ENCODE measurements at places on chromosomes 7 and 10. TPM values are rescaled to one million over a fixed set of nuclear protein-coding genes. Genes with fewer than 3 reads are reported as not detected.

GRCh38 chr7:18445483-18445882, 50.1 kb upstream of the HDAC9 start:
- DNase-seq, result no peak

DNA sequence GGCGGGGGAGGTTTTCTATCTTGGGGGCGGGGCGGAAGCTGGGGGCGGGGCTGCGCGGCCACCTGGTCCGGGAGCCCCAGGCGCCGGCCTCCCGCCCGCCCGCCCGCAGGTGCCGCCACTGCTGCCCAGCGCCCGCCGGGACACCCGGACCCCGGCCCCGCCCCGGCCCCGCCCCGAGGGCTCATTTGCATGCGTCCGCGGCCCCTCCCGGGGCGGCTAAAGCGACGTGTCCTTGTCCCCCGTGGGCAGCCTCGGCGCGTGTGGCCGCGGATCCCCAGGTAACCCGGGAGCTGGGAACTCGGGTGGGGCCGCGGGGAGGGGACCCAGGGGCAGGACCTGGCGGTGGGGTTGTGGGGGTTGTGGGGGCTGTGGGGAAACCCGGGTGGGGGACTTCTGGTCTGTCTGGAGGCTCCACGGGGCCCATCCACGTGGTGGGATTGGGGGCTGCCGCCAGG, at the start of gene BHLHA15:
BHLHA15 (plus strand) TSS at position 219 of the 455 bp plus-strand sequence. CDS start 871 bp downstream, outside the sequence.
- no peak for DNase-seq

Gene KRIT1
- polyA plus RNA-seq, result 35.7 TPM

DNA sequence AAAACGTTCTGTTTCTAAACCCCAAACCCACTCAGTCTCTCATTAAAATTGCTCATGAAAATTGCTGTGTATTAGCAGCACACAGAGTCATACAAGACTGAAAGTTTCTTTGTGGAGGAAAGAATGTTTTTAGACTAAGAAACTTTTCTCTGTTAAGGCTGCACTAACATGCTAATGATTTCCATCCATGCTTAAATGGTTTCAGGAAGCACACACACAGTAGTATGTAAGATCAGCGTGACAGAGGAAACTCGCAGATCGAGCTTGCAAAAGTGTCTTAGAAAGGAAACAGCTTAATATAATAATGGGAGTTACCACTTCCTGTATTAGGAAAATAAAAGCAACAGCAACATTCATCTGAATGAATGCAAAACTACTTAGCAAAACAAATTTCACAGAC, 112.7 kb downstream of the ICA1 start:
- DNase-seq, result no peak

GRCh38 chr7:81367326-81367931, 402.4 kb downstream of the HGF start:
- DNase-seq, result no peak

Gene ERVW-1
- polyA plus RNA-seq, result 1.7 TPM

- no peak for DNase-seq
Measured at GRCh38 chr10:125124907-125125306, 35.5 kb downstream of the CTBP2 start.

Gene FUOM
- 7.5 TPM for polyA plus RNA-seq

- no peak for DNase-seq
Measured at GRCh38 chr7:25643770-25644394, 415.6 kb upstream of the NPVF start.

- no peak for DNase-seq
Measured at GRCh38 chr7:55546814-55547213, 25.5 kb downstream of the VOPP1 start.

- DNase-seq, result no peak
Measured at GRCh38 chr10:74342991-74343390, 192.0 kb downstream of the ADK start.

Gene SLC18A3
- polyA plus RNA-seq, result 0.05 TPM
